ENCODE measurements at places on chromosomes 11 and 22. TPM values are rescaled to one million over a fixed set of nuclear protein-coding genes. Genes with fewer than 3 reads are reported as not detected.

GRCh38 chr11:63882555-63883242 is 34.3 kb downstream of the RCOR2 start:
- peak; percentile 47 for DNase-seq

- peak; percentile 51 for DNase-seq
Observed at GRCh38 chr22:43308060-43308830, 34.9 kb downstream of the SCUBE1 start.

The PKDREJ gene
- total RNA-seq = not detected

The TAF1D gene
- total RNA-seq = 36.1 TPM

- no peak for DNase-seq
Observed at GRCh38 chr11:64644647-64645275, 53.7 kb downstream of the SLC22A12 start.

- peak; percentile 55 for DNase-seq
Observed at GRCh38 chr11:33829430-33830141, 55.3 kb upstream of the FBXO3 start.

DNA sequence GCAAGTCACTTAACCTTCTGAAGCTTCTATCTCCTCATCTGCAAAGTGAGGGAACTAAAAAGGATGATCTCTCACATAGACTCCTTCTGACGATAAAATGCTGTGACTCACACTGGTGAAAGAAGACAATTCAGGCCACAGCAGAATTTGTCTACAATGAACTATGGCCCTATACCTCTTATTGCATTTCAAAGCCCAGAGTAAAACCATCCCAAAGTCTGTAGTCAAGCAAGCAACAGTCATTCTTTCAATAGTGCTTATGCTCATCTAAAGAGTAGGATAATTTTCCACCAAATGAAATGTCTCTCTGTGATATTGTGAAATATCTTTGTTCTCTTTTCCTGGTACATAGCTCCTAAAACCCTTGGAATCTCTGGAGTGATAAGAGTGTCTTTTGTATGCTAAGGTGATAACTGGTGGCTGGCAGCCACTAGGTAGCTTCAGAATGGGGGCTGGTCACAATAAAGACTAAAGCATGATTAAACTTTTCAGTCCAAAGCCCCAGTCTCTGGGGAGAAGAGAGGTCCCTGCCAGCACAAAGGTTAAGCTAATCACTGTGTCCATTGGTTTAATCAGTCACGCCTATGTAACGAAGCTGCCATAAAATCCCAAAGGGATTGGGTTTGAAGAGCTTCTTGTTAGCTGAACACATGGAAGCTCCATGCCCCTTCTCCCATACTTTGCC is 30.8 kb downstream of the SYTL2 start:
- DNase-seq = no peak

DNA sequence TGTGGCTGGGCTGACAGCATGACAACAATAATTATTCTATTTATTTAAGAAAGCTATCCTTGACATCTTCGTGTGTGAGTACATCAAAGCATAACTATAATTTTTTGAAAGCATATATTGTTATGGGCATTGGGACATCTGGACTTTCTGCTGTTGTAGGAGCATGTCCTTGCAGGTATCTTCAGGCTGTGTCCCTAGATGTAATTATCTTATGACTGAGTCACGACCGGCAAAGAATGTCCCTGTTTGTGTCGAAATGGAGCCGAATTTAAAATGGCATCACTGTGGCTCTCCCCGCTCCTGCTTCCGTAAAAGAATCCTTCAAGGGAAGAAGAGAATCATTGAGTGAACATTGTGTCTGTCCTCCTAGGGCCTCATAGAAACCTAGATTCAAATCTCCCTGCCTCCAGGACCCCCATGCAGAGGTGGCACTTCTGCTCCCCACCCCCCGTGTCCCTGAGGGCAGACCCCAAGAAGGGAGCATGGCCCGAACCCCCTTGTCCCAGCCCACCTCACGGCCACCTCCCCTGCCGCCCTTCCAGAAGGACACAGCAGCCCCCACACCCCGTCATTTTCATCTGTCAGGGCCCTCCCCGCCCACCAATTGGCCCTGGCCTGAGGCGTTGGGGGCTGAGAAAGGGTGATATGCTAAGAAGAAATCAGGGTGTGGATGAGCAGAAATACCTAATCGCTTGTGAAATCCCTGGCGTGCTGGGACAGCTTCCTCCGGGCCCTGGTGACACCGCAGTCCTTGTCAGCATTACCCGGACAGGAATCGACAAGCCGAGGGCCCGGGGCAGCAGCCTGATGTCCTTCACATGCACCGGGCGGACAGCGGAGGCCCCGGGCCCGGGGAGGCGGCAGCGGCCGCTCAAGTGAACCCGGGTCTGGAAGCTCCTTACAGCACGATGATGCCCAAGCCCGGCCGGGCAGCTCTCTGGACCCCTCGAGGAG is 48.6 kb upstream of the SLC22A12 start:
- DNase-seq = no peak

GRCh38 chr11:134561331-134561720 is 149.3 kb upstream of the B3GAT1 start:
- DNase-seq = no peak

DNA sequence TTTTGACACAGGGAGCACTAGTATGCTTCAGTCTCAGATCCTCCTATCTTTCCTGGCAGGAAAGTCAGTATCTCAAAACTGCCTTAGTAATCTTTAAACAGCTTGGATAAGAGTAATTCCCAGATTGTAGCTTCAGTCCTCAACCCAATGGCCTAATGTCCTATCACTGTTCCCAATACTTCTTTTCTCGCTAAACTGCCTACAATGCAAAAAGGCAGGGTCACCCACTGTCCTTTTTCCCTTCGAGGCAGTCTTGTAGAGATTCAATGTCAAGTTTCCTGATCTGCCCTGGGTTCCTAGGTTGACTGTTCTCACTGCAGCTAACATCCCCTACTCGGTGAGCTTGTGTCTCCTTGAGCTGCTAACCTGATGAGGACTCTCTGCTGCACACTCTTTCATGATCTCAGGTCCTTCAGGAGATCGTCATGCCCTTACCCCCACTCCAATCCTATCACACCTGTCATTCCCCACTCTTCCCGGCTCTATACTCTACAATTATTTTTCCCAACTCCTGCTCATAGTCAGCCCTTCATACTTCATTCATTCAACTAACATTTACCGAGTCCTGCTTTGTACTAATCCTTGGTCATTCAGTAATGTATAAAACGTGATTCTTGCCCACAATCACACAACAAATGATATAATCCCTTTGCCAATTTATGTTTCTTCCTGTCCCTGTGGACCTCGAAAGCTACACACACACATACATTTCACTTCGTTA is 904 bp downstream of the C2CD3 start:
- DNase-seq = no peak

DNA sequence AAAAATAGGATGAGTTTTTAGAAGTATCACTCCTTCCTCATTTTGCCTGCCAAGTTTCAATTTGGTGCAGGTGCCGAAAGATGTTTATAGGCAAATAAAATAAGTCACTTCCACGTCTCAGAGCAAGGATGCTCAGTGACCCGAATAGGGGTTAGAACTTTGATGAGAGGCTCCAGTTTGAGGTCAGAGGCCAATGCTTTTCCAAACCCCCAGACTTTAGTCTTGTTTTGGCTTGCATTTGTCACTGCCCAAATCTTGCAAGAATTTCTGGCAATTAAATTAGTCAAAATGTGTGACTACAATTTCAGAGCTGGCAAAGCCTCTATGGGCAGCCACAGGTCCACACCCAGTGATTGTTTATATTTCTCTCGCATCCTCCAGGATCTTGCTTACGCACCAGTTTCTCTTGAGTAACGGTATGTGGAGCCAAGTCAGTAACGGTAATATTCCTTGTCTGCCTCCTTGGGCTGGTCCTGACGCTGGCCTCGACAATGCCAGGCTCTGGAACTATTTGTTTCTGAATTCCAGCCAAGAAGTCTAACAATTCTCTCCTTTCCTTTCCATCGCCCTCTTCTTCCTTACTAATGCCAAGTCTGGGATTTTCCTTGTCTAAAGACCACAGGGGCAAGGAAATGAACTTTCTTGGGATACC is 9.9 kb upstream of the NUP160 start:
- no peak for DNase-seq

GRCh38 chr11:79617561-79617960 is 176.7 kb upstream of the TENM4 start:
- no peak for DNase-seq

The OR5P2 gene
- total RNA-seq = not detected

The IGSF9B gene
- total RNA-seq = 34.5 TPM

DNA sequence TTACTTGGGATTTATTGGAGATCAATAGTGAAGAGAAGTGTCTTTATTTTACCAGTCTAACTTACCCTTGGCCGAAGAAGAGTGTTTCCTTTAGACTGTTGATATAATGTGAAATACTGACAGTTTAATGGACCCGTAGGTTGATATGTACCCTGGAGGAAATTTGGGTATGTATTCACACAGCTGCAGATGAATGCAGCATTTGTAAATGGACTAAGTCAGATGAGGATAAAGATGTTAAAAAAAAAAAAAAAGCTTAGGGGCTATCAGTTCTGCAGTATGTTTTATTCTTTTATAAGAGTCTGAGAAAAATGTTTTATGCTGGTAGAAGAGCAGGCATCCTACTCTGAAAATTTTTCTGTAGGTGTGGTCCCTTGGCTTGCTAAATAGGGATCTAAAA is 2.7 kb downstream of the REXO2 start:
- no peak for DNase-seq

GRCh38 chr22:33255791-33256190 is 197.6 kb upstream of the SYN3 start:
- DNase-seq = no peak

- peak; percentile 49 for DNase-seq
Observed at GRCh38 chr11:11848891-11849746, 7.3 kb downstream of the USP47 start.

The PHRF1 gene
- total RNA-seq = 18.5 TPM

DNA sequence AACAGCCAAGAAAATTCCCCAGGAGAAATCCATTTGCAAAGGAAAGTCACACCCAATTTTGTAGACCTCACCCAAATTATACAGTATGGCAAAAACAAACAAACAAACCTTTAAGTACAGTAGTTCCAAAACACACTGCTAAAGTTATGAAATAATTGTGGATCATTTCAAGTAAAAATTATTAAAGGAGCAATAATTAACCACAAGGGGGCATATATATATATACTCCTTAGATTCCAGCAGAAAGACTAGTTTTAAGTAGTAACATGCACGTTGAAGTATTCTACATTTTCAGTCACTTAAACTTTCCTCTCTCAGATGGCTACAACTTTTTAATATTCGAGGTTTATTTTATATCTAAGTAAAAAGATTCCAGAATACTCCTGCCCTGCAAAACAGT is 26.8 kb downstream of the RNF141 start:
- no peak for DNase-seq

The SLC22A12 gene
- not detected for total RNA-seq

The NDUFS8 gene
- total RNA-seq = 514 TPM

- no peak for DNase-seq
Observed at GRCh38 chr11:100525635-100526034, 161.5 kb upstream of the ARHGAP42 start.

The HIC2 gene
- 1.2 TPM for total RNA-seq

- DNase-seq = peak; percentile 87
Observed at GRCh38 chr11:61922539-61922938, 5.2 kb upstream of the RAB3IL1 start.

DNA sequence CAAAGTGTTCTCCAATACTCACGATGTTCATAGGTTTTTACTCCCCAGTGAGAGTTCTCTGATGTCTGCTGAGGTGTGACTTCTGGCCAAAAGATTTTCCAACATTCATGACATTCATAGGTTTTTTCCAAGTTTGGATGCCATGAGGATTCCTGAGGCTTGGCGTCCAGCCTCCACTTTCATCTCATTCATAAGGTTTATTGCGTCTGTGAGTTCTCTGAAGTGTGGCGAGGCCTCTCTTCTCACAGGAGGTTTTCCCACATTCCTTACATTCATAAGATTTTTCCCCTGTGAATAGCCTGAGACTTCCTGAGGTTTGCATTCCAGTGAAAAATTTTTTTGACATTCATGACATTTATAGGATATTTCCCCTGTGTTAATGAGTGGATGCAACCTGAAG is 1014.1 kb downstream of the LRRC4C start:
- no peak for DNase-seq

DNA sequence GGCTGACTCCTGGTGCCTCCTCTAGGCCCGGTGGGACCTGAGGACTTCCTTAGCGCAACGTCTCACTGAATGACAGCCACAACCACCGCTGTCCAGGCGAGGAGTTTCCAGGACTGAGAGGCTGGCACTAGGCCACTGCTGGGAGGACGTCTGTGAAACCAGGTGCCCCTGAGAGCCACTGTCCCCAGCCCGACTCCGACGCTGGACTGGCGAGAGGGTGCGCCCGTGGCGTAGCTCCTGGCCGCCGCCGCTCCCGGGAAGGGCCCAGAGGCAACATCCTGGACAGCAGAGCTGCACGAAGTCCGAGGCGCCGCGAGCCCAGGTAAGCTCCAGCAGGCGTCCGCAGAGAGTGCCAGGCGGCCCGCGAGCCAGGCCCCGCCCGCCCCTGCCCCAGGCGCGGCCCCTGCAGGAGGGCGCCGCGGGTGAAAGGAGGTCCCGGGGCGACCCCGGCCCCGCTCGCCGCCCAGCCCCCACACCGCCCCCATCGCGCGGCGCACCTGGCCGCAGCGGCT is 525 bp downstream of the DGCR2 start:
- DNase-seq = peak; percentile 75

The DNAL4 gene
- total RNA-seq = 11.6 TPM

DNA sequence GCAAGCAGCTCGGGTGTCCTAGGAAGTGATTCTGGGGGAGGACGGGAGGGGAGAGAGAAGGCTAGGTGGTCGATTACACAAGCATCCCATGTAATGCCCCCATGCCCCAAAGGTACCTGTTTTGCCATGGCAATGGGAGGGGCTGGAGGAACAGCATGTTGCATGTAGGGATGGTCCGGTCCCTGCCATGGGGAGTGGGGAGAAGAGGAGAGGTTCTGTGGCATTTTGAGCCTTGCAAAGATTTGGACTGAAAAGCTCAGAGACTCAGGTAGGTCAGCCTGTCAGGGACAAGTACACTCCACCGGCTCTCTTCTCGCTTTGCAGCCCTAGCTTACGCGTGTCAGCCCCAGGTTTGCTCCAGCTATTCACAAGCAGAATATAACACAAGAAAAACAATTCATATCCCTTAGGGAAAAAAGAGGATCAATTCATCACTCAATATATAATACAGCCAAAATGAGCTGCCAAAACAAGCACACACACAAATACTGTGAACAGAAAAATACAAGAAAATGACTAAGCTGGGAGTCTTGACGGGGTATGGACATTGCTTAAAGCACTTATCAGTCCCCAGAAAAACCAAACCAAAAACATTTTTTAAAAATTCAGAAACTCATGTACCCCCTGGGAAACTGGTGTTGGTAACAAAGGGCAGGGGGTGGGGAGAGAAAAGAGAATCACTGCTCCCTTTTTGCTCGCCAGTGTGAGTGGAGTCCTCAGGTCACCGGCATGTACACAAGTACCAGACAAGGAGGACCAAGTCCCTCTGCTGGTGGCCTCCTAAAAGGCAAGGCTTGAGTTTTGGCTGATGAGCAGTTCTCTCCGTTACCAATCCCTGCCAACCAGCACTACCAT is 21.6 kb downstream of the APOL5 start:
- no peak for DNase-seq

All from left ventricle myocardium superior (tissue), 1 donor.